ENCODE measurements at places on chromosomes 2 and 18.

GRCh38 chr2:239747274-239747673, 277.9 kb downstream of the NDUFA10 start:
- peak; percentile 31 for DNase-seq

GRCh38 chr2:187051350-187051749, 202.4 kb upstream of the ZSWIM2 start:
- no peak for DNase-seq

GRCh38 chr2:231622963-231623362, 30.3 kb downstream of the TEX44 start:
- no peak for DNase-seq

- DNase-seq, result peak; percentile 84
These were observed 117.1 kb upstream of the STPG4 start for GRCh38 chr2:47272031-47272864.

DNA sequence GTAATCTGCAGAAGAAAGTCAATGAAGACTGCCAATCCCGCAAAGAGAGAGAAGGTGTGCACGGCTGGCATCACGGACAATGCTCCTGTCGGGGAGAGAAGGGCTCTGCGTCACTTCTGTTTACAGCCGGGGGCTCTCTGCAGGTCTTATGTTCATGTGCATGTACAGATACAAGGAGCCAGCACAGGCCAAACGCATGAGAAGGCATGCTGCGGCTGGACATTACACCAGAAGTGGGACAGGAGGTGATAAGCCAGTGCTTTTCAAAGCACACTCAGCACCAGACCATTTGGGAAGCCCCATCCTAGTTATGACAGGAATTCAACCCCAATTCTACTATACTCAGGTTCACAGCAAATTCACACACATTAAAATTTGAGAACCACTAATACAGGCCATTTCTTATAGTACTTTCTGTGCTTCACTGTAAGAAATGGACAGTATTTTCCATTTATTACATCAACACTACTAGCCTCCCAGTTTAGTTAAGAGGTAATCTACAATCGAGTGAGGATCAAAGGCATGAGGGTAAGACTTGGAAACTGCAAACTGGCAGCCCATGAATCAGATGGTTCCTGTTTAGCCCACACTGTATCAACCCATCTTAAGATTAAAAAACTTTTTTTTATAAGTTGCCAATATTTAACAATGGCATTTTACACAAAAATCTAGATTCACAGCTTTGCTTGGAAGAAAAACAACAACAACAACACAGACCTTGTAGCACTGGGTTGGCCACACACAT, 38.2 kb downstream of the RMC1 start:
- DNase-seq, result no peak

GRCh38 chr2:7203056-7203467, 285.9 kb downstream of the RNF144A start:
- no peak for DNase-seq

- DNase-seq, result no peak
These were observed 1140.6 kb upstream of the LRRTM1 start for GRCh38 chr2:81445176-81445575.

DNA sequence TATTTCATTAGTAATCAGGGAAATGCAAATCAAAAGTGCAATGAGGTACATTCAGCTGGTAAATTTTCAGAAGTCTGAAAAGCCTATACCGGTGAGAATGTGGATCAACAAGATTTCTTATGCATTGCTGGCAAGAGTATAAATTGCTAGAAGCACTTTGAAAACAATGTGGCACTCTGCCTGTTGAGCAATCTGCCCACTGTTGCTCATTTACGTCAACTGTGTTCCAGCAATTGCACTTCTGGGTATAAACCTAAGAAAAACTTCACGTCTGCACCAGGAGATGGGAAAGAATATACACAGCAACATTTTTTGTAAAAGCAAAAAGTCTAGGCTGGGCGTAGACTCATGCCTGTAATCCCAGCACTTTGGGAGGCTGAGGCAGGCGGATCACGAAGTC, 40.8 kb downstream of the MTERF4 start:
- DNase-seq, result no peak

- DNase-seq, result no peak
These were observed 593 bp upstream of the ACTR2 start for GRCh38 chr2:65227020-65227455.

DNA sequence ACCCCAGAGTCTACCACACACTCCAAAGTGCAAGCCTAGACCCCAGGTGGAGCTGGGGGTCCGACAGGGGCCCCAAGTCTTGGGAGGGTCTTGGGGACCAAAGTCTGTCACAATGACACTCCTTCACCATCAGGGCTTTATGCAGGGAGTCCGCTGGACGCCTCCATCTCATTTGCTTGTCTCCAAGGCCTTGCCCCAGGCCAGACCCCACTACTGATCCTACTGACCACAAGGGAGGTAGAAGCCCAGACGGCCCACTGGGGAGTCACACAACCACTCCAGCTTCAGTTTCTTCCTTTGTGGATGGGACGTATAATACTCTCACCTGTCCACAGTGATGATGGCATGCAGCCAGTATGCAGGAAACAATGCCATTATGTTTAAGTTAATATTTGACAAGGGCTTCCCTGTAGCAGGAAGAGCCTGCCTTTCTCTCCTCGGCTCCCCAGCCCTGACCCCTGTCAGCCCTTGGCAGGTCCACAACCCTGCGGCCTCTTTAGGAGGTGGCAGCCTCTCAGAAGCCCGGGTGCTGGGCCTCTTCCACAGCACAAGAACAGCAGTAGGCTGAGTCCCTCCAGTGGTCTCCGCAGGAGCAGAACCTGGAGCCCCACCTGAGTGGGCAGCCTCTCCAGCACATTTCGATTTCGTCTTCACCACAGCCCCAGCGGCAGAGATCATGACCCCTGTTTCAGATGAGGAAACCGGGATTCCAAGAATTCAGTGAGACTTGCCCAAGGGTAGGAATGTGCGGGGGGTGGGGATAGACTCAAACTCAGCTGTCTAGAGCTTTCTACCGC, 6.5 kb downstream of the BIN1 start:
- no peak for DNase-seq

DNA sequence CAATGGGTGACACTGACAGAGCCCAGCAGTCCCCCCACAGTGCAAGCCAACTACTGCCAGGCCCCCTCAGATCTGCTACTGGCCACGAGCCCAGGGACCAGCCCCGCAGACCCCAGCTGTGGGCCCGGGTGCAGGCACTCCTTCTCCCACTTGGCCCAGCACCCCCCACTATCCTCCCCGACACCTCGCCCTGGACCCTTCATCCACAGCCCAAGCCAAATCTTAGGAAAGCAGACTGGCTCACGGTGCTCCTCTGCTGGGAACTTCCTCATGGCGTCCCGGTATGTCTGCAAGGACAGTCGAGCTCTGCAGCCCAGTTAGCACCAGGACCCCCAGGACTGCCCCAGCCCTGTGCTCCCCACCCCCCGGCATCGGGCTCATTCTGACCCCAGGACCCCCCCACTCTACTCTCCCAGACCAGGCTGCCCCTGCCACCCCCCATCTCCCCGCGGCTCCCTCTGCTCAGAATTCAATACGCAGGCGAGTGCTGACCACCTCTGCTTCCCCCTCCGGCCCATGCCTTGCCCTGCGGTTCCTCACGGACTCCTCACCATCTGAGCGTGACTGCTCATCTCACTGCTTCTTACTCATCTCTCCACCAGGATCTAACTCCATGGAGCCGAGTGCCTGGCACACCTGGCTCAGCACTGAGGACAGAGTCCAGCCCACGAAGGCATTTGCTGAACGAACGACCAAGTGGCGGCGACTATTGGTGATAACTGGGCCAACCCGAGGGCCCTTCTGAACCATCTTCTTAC, 85.7 kb downstream of the PXDN start:
- peak; percentile 25 for DNase-seq

GRCh38 chr2:190578158-190579057, 43.9 kb upstream of the NEMP2 start:
- no peak for DNase-seq

- no peak for DNase-seq
These were observed 17.2 kb downstream of the FHOD3 start for GRCh38 chr18:36314754-36315153.

GRCh38 chr2:223232896-223233295, 180.9 kb downstream of the KCNE4 start:
- DNase-seq, result no peak

DNA sequence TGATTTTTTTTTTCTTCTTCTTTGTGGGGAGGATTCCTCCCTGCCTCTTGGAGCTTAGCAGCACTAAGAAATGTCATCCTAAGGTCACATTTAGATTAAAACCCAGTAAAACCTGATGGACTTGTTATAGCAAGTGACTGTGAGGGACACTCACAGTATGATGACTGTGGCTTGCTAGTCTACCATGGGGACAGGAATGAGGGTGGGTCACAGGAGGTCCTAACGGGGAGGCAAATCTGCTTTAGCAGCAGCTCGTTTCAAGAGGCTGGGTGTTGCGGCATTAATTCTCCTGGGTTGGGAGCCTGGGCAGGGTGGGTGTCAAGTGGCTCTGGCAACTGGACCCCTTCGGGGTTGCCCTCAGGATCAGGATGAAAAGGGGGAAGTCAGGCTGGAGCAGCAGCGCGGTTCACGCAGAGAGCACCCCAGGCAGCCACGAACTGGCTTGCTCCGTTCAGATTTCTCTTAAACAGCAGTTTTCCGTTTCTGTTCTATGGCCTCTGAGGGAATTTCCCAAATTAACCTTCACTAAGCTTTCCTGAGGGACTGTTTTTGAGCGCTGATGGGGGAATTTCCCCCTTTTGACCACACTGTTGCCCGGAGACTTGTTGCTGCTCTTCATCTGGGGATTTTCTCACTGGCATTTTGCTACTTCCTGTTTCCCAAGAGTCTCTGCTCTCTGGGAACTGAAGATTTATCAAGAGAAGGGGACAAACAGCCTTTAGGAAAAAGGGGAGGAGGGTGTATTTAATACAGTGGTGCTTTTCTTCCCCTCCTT, 59.8 kb upstream of the PELI1 start:
- peak; percentile 60 for DNase-seq

DNA sequence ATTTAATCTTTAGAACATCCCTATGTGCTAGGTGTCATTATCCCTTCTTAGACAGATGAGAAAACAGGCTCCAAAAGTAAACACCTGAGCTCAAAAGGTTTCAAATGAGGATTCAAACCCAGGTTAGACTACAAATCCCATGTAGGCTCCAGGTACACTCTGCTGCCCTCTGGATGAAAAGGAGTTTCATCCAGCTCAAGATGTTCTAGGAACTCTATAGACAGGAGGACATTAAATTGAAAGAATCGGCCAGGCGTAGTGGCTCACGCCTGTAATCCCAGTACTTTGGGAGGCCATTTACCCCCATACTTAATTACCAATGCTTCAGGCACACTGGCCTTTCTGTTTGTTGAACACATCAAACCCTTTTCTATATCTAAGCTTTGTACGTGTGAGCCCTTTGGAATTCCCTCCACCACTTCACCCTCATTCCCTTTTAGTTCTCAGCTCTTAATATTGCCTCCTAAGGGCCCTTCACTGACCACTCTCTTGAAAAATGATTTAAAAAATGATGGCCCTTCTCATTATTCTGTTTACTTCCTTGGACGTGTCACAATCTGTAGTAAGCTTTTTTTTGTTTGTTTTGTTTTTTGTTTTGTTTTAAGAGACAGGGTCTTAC, 10.7 kb downstream of the SLC25A12 start:
- no peak for DNase-seq

DNA sequence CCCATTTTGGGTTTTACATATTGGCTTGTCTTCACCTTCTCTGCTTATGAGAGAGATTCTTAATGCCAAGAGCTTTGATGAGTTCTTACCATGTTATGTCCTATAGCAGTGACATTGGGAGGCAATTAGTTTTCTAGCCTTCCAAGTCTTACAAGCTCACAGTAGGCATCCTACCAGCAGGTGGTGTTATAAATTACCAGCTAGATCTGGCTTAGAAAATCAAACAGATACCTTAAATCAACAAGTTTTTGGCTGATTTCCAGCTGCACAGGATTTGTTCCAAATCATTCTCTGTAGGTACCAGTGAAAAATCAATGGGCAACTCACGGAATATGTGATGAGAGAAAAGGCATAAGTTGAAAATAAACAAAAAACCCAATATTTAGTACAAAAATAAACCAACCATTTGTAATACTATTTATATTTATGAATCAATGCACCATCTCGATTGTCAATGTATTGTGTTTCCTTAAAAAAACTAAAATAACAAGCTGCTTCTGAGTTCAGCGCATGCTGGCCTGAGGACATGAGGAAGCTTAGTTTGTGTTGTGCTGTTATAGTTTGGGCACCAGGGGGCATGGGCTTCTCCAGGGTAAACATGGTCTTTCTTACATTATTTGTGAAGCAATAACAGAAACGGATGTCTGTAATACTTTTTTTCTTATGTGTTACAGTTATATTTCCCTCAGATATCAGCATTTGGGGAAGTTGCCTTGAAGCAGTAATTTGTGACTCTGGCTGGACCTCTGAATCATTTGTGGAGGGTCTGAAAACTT, 34.1 kb upstream of the NXPH2 start:
- no peak for DNase-seq

- DNase-seq, result no peak
These were observed 48.8 kb downstream of the TMEM163 start for GRCh38 chr2:134669731-134670669.

Data from Right ventricle myocardium superior (tissue), 1 donor.